ENCODE measurements at places on chromosomes 6 and 20.

GRCh38 chr6:996271-996852 lies 303.4 kb upstream of the EXOC2 start:
- DNase-seq, result no peak

DNA sequence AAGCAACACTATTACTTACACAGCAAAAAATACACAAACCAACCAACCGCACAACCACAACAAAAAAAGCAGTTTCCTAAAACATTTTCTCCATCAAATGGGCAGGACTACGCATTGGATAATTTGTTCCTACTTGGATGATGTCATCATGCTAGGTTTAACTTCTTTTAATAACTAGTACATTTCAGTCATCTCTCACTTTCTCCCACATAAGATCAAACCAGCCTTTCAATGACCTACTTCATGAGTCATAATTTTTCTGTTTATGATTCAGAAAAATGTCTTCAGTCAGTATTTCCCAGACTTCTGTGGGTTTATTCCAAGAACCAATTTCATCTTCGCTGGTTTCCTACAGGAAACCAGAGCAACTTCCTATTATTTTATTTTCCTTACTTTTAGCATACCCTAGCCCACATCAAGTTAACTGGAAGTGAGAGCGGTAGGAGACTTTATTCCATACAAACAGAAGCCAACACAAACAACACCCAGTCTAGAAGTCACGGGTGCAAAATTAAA lies 134.2 kb downstream of the GMDS start:
- DNase-seq, result no peak

GRCh38 chr6:137589067-137589848 lies 95.1 kb upstream of the OLIG3 start:
- DNase-seq, result peak; percentile 1

- no peak for DNase-seq
Observed at GRCh38 chr6:81979329-81979728, 226.8 kb upstream of the TENT5A start.

- no peak for DNase-seq
Observed at GRCh38 chr20:47106786-47107185, 212.1 kb downstream of the EYA2 start.

- no peak for DNase-seq
Observed at GRCh38 chr20:17912916-17913315, 55.7 kb downstream of the SNX5 start.

DNA sequence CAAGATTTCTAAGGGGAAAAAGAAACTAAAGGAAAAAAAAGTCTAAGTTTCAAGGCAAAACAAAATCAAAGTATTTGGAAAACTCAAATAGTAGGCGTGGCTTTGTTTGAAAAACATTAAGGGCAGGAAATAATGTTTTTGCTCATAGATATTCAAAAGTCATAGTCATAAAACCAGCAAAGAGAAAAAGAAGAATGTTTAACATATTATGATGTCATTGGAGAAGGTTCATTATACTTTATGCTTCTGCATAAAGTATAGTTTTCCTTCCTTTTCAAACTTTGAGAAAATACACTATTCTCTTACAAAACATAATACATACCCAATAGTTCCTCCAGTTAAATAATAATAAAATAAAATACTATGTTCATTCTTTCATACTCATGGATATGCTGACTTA lies 13.7 kb downstream of the USP49 start:
- no peak for DNase-seq

Data from stimulated activated CD8-positive, alpha-beta memory T cell treated with anti-CD3 and anti-CD28 coated beads, Interleukin-4, amount 100 ng/mL, for 1 hour (primary cell).